ENCODE measurements at places on chromosomes 12 and 14. TPM values are rescaled to one million over a fixed set of nuclear protein-coding genes. Genes with fewer than 3 reads are reported as not detected.

ART4 gene
- total RNA-seq: 0.44 TPM

SLC5A8 gene
- 1.9 TPM for total RNA-seq

WDR89 gene
- 28.8 TPM for total RNA-seq

SDR9C7 gene
- 0.38 TPM for total RNA-seq

GALNT9 gene
- 10.7 TPM for total RNA-seq

MRPS35 gene
- total RNA-seq: 59.5 TPM

FAM90A1 gene
- total RNA-seq: 0.16 TPM

CCDC175 gene
- total RNA-seq: 8.6 TPM

STAB2 gene
- 1.3 TPM for total RNA-seq

PRB2 gene
- not detected for total RNA-seq

SOAT2 gene
- total RNA-seq: 0.44 TPM

TSHR gene
- total RNA-seq: 0.88 TPM

KDM5A gene
- total RNA-seq: 98.4 TPM

LPAR5 gene
- 0.88 TPM for total RNA-seq

FSCB gene
- 0.11 TPM for total RNA-seq

CIROP gene
- total RNA-seq: not detected

EP400 gene
- total RNA-seq: 44.3 TPM

B3GNT4 gene
- total RNA-seq: 0.88 TPM

NKX2-1 gene
- not detected for total RNA-seq

SYT1 gene
- total RNA-seq: 138 TPM

SLC22A17 gene
- total RNA-seq: 65.6 TPM

ZNF740 gene
- 32.8 TPM for total RNA-seq

TAS2R43 gene
- 27.2 TPM for total RNA-seq

SERPINA1 gene
- 6.8 TPM for total RNA-seq

PUS1 gene
- total RNA-seq: 9.0 TPM

LRRIQ1 gene
- total RNA-seq: 10.1 TPM

KLRB1 gene
- 0.77 TPM for total RNA-seq

CPNE6 gene
- total RNA-seq: 5.9 TPM
